ENCODE measurements at places on chromosomes 5 and 9. TPM values are rescaled to one million over a fixed set of nuclear protein-coding genes. Genes with fewer than 3 reads are reported as not detected.

Gene ELOVL7
- total RNA-seq: 2.0 TPM

DNA sequence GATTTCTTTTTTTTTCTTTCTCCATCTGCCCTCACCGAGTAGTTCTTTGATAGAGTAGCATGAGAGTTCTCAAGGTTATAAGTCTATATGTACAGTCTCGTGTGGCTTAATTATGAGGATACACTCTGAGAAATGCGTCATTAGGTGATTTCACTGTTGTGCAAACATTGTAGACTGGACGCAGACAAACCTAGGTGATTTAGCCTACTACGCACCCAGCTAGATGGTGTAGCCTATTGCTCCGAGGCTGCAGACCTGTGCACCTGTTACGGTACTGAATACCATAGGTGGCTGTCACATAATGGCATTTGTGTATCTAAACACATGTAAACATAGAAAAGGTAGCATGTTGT lies 26.9 kb upstream of the CORO2A start:
- DNase-seq: peak; percentile 73

DNA sequence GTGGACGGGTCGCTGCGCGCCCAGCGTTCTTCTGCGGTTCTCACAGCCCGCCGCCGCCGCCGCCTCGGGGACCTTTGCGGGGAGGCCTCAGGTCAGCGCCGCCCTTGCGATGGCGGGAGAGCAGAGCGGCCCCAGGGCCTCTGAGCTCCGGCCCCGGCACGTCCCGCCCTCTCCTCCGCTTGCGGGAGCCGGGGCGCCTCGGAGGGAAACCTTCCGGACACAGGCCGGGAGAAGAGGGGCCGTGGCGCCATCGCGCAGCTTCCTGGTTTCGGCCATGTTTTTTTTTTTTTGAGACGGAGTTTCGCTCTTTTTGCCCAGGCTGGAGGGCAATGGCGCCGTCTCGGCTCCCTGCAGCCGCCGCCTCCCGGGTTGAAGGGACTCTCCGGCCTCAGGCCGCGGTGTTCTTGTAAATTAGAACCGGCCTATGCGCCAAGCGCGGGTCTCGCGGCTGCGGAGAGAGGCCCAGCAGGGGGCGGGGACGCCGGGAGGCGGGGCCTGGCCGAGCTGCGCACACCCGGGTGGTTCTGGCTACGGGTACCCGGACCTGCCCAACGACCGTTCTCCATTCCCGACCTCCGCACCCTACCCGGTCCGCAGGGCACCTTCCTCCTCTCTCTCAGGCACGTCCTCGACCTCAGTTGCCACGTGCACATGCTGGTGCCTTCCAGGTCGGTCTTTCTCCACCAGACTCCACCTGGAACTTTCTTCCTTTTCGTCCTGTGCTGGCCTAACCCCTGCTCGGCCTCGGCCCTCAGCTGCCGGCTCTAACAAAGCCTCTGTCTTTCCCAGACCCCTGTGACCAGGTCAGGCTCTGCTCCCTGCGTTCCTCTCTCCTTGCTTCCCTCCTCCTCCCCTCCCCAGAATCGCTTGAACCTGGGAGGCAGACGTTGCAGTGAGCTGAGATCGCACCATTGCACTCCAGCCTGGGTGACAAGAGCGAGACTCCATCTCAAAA lies 28.8 kb upstream of the MGAT1 start:
- DNase-seq: peak; percentile 54

GRCh38 chr9:76502746-76503145 lies 43.8 kb downstream of the GCNT1 start:
- DNase-seq: no peak

DNA sequence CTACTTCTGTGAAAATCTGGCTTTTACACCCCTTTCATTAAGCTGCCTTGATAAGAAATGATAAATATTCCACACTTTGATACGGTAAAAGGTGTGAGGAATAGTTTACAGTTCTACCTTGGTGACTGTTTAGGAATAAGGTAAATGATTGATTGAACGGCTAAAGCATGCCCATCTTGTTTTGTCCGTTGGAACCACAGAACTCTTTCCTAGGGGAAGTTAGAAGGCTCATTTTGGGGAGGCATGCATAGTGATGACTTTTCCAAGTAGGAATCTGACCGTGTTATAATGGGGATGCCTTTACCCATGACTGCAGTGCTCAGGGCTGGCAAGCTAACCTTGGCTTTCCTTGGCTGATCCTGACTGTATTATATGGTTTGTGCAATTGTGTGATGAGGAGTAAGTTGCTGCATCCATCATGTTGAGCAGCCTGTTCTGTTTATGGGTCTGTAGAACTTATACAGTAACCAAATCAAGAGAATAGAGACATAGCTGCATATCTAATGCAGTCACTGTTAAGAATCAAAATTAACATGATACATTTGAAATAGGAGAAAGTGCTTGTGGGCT lies 24.5 kb downstream of the PCSK5 start:
- no peak for DNase-seq

- DNase-seq: no peak
Measured at GRCh38 chr5:20528471-20528870, 540.5 kb upstream of the CDH18 start.

DNA sequence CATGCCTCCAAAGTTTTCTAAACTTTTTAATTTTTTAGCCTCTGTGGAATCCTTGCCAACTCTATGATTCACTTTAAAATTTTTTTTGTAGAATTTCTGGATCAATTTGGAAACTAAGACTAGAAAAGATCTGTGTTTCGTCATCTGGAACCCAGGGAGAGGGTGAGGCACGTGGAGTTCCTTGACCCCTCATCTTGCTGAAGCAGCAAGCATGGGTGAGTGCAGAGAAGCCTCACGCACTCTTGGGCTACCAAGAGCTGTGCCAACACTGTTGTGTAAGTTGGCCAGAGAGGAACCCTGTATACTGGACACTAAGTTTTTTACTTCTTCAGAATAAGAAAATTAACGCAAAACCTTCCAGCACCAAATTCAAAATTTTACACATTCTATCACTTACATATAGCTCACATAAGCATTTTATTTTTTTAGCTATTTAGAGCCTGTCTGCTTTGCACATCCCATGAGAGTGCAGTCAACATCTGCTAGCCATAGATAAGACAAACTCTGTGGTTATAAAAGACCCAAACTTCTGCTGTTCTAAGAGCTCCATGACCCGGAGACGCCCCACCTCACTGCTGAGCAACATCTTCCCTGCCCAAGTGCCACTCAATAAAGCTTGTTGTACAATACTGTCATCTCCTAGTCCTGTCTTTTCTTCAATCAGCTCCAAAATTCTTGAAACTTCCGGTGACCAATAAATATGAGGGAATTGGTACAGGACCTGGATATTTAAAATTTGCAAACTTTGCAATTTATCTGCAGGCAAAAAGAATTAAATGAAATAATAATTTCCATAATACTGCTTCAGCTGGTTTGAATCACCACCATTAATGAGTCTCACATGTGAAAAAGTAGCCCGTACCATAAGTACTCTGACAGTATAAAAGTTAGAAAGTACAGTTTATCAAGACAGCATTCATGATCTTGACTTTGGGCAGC lies 69.7 kb upstream of the ADCY2 start:
- DNase-seq: no peak

- no peak for DNase-seq
Measured at GRCh38 chr5:21164425-21164824, 1176.4 kb upstream of the CDH18 start.

Gene CREB3
- total RNA-seq: 24.5 TPM

Gene C9orf43
- 0.40 TPM for total RNA-seq

DNA sequence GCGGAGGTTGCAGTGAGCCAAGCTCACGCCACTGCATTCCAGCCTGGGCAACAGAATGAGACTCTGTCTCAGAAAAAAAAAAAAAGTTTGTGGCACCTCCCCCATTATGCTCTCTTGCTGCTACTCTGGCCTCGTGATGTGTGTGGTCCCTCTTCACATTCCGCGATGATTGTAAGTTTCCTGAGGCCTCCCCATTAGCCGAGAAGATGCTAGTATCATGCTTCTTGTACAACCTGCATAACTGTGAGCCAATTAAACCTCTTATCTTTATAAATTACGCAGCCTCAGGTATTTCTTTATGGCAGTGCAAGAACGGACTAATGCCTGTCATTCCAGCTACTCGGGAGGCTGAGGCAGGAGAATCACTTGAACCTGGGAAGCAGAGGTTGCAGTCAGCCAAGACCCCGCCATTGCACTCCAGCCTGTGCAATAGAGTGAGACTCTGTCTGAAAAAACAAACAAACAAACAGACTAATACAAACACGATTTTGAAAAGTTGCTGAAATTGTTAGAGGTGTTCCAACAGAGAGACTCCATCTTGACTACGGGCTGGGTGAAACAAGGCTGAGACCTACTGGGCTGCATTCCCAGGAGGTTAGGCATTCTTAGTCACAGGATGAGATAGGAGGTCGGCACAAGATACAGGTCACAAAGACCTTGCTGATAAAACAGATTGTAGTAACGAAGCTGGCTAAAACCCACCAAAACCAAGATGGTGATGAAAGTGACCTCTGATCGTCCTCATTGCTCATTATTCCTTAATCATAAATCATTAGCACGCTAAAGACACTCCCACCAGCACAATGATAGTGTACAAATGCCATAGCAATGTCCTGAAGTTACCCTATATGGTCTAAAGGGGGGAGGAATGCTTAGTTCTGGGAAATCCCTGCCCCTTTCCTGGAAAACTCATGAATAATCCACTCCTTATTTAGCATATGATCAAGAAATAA lies 8.3 kb upstream of the AFF4 start:
- DNase-seq: no peak

DNA sequence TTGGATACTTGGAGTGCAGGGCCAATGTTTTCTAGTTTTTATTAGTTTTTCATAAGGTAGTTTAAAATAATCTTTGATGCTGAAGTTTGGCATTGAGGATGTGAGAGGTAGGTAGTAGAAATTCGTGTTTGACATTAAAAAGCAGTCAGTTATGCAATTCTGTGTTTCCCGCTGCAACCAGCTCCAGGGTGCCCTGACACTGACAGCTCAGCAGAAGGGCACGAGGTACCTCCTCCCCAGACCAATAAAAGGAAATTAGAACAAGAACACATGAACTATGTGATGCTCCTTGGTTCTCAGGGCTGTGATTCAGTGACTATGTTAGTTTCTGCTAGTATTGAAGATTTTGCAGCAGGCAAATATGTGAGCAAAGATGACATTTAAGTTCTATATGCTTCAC lies 40.2 kb downstream of the NSUN2 start:
- DNase-seq: no peak

DNA sequence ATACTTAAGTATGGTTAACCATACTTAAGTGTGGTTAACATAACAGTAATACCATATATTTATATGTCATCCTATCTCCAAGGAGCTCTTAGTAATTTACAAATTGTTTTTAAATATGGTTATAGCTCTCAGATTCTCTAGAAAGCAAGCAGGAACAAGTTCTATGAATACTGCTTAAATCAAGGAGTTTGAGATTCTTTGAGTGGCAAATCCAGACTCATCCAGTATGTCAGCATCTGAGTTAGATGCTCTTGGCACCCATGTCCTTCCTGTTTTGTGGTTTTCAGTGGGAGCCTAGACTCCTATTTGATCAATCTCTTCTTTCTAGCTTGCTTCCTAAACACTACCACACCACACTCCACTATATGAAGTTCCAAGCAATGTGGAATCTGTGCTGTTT lies 114.7 kb upstream of the GDNF start:
- DNase-seq: no peak

GRCh38 chr5:136686192-136686872 lies 321.0 kb upstream of the TRPC7 start:
- peak; percentile 16 for DNase-seq

DNA sequence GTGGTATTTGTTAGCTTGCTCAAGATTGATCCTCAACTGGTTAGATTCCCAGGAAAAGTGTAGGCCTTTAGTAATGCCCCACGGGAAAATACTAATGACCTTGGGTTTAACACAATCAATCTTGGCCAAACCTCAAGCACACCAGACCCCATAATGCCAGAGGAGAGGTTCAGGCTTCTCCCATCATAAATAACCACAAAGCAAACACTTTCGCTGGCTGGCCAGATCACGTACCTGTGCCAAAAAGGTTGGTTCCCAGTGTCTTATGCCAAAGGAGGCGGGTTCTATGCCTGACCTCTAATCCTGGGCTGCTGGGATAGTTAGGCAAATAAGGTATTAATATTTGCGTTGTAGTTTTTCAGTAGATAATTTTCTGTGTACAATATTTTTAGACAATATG lies 379.2 kb upstream of the CDH18 start:
- no peak for DNase-seq

DNA sequence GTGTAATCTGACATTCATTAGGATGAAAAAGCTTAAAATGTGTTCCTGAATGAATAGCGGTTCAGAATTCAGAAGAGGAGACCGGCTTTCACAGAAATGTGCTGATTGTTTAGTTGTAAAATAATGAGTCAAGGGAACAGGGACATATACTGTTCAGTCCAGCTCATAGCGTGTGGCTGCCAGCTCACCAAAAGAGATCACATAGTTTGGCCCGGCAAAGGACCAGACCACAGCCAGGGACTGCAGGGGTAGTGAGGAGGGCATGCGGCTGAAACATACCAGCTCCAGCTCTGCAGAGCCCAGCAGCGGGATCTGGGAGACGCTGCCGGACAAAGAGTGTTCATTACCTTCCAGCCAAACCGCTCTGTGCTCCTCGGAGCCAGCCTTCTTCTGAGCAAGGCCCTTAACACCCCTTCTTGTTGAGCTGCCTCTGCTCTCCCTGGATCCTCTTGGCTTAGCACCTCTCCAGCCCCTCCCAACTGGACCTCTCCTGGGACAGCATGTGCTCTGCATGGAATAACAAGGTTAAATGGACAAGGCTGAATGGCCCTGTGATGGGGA lies 116.8 kb upstream of the CNTLN start:
- DNase-seq: no peak

GRCh38 chr9:91148306-91148705 lies 213.4 kb downstream of the AUH start:
- no peak for DNase-seq

DNA sequence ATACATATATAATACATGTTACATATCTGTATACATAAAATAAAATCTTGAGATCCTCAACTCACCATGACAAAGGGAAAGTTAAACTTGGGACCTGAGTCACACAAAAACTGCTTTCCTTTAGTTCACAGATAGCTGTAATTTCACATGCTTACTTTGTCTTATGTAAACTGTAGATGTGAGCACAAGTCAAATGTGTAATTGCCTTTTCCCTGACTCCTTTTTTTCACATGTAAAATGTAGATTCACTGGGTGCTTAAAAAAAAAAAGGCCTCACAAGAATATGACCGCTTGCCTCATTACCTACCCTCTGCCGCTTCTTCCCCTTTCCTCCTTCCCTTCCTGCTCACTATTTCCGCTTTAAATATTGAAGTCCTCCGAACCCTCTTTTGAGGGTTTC lies 21.9 kb upstream of the FAM169A start:
- no peak for DNase-seq

DNA sequence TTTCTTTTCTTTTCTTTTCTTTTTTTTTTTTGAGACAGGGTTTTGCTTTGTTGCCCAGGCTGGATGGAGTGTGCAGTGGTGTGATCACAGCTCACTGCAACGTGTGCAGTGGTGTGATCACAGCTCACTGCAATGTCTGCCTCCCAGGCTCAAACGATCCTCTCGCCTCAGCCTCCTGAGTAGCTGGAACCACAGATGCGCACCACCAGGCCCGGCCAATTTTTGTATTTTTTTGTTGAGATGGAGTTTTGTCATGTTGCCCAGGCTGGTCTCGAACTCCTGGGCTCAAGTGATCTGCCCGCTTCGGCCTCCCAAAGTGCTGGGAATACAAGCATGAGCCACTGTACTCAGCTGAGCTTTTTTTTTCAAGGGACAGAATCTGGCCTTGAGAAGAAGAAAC lies 36.8 kb upstream of the TJP2 start:
- DNase-seq: no peak

- no peak for DNase-seq
Measured at GRCh38 chr5:135851915-135852845, 17.7 kb downstream of the SLC25A48 start.

Gene UNC5A
- total RNA-seq: not detected

GRCh38 chr9:75866273-75866871 lies 24.1 kb upstream of the PCSK5 start:
- peak; percentile 67 for DNase-seq

Gene TMEM174
- not detected for total RNA-seq

Data from NCI-H460 (cell line).